Midbrain (tissue), 1 donor: ENCODE measurements at places on chromosomes 2 and 18.

DNA sequence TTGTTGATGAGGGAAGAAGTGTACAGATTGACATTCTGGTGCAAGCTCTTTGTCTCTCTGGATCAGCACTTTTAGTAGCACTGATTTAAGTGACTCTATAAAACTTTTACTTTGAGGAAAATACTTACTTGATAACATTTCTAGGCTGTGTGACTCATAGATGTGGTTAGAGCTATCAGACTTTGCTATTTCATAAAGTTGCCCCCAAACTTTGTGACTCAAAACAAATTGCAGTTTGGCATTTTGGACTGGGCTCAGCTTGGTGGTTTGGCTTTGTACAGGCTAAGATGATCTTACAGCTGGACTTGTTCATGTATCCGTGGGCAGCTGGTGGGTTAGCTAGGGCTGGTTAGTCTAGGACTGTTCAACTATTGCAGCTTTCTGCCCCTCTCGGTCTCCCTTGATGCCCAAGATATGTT, 42.1 kb upstream of the GLS start:
- DNase-seq, result no peak

- no peak for DNase-seq
Measured at GRCh38 chr2:148201075-148202004, 180.4 kb downstream of the MBD5 start.

DNA sequence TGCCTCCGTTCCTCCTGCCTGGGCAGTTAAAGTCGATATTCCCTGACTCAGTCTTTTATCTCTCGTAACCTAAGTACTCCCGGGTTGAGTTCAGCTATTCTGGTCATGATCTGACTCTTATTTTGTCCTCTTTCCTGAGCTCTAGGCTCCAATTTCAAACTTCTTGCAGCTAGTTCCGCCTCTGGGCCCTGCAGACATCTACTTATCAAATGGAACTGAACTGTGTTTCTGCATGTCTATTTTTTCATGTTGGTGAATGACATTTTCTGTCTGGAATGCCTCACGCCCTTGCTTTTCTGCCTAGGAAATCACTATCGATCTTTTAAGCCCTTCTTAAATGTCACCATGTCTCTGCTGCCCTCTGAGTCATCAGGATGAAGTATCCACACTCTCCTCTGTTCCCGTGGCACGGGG, 101.5 kb downstream of the VAPA start:
- DNase-seq, result no peak

GRCh38 chr2:219041252-219041651, at the start of gene CFAP65:
CFAP65 (minus strand) TSS chr2:219041516; CDS start chr2:219039048, 2,468 bp downstream.
- peak; percentile 55 for DNase-seq

GRCh38 chr2:101002562-101003277, 631 bp downstream of the RPL31 start:
- peak; percentile 46 for DNase-seq

- no peak for DNase-seq
Measured at GRCh38 chr2:72096181-72096580, 51.5 kb downstream of the CYP26B1 start.

DNA sequence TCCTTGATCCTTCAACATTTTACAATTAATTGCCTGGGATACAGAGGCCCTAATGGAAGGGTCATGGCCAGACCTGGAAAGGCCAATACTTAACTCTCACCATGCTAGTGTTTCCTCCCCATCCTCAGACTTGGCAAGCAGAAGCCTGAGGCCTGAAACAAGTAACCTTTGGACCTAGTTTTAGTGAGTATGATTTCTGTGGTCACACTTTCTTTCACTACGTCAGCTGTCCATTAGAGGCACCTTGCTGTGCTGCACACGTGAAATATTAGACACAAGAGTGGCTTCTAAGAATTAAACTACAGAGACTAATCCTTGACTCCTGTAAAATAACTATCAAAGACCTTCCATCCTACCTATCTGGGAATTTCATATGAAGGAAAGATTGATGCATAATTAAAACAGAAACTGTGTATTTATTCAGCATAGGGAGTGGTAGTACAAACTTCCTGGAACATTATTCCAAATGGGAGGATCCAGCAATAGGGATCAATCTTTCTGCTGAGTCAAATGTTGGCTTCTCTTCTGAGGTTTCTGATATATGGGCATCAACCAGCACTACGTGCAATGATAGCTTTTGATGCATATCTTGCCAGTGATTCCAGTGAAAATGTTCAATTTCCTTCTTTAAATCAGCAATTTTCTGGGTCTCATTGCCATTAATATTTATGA, 249.7 kb downstream of the IKZF2 start:
- DNase-seq, result no peak

- no peak for DNase-seq
Measured at GRCh38 chr18:75133721-75134610, 75.0 kb downstream of the PTGR3 start.

DNA sequence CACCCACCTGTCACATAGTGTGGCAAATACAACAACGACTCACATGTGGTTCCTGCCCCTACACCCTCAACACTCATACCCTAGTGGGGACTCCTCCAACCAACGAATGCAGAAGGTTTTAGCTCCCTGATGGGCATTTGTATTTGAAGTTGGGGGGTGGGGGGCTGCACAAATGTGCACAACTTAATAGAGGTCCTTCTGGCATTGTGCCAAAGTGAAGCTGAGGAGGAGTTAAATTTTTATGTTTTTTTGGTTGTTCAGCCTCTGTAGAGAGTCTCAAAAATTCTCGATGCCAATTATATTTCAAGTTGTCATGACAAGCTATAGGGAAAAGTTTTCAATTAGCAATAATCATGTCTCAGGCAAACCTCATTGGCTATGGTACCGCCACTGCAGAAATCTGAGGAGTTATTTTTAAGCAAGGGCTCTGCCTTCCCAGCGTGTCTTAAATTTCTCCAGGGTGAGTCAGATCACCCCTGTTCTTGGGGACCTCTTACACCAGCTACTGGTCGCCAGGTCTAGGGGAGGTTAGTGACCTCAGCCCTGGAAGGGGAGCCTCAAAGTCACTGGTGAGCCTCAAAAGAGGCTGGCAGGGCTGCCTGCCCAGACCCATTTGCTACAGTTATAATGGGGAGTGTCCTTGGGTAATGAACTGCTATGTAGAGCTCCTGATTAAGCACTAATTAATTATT, 102.7 kb upstream of the TAF1B start:
- no peak for DNase-seq

DNA sequence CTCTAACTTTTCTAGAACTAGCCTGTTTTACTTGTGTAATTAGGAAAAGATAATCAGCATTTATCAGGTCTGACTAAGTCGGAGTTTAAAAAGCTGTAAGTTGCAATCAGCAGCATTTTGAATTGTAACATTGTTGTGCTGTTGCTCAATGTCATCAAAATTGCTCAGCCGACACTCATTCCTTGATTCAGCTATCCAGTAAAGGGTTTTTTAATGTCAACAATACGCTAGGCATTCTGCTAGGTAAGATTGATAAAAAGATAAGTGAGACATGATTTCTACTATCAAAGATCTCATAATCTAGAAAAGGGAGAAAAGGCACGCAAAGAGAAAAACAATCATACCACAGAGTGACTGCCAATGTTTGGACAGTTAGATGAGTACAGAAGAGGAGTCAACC, 327.1 kb upstream of the CDH2 start:
- no peak for DNase-seq

DNA sequence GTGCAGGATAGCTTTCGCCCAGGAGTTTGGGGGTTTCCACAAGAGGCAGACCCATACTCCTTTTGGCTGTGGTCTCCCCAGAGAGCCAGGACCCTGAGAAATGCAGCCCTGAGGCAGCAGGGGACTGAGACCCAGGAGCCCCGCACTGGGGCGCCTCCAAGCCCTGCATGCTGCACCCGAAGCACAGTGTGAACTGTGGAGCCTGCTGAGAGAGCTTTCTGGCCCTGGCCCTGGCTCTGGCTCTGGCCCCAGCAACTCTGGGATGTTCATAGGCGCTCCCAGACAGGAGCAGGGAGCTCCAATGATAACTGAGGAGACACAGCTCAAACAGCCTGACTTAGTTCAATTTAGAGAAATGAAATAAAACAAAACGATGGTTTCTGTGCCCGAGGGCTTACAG, 96.4 kb upstream of the TEX51 start:
- no peak for DNase-seq

DNA sequence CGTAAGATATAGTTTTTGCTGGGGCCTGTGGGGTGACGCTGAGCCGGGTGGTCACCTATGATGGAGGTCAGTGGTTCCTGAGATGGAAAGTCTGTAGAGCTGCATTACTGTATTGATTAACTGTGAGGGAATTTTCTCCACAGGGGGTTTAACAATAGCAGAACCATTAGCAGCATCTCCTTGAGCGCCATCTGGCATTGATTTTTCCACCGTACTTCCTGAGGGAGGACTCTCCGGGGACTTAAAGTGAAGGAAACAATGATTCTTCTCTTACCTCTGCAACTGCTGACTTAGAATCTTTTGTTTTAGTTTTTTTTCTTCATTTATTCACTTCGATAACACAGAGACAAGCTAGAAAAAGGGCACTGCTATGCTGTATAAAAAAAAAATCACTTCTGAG, 22.6 kb upstream of the RNF125 start:
- no peak for DNase-seq
